Stromal cell of bone marrow (primary cell): ENCODE measurements at places on chromosomes 12 and 14.

- no peak for DNase-seq
These were observed 170.9 kb downstream of the SEC23A start for GRCh38 chr14:38931969-38932652.

DNA sequence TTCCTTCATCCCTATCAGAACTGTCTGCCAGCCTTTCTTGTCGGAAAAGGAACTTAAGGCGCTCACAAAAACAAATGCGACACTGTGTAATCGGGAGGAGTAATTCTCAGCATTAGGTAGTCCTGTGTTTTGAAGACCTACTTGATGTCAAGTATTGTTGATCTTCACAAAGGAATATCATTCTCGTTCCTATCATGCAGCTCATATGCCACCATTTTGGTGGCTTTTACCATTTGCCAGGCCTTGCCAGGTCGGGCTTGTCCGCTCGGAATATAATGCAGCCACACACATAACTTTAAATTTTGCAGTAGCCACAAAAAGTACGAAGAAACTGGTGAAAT, 903 bp upstream of the PPP4R3A start:
- DNase-seq: no peak

DNA sequence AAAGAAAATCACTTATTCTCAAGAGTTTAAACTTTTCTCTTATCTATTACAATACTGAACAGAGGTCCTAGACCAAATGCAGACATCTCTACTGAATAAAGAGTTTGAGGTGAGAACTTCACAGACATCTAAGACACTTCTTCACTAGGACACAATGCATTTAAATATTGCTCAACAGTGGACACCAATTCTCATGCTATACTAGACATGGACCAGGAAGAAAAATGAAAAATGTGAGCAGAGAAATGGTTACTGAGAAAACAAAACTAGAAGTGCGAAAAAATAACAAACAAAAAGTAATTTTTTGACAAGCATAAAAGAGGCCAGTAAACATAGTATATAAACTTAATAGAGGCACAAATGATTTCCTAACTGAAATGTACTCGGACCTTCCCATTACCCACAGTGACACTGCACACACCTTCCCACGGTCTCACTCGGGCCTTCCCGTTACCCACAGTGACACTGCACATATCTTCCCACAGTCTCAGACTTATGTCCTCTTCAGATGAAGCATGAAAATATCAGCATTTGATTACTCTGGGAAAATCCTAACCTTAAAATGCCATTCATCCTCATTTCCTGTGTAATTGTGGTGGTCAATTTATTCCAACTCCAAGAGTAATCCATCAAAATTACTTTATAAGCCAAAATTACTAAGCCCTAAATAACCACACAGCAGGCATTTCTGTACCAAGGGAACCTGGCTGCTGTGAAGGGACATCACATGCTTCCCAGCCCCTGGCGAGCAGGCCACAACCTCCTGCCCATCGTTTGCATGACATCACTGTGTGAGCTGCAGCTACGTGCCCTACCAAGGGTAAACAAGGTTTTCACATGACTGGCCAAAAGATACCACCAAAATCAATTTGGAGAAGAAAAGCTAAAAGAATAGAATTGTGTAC, 6.4 kb downstream of the SLC15A4 start:
- peak; percentile 56 for DNase-seq

GRCh38 chr14:25411781-25412757, 362.1 kb upstream of the STXBP6 start:
- no peak for DNase-seq

DNA sequence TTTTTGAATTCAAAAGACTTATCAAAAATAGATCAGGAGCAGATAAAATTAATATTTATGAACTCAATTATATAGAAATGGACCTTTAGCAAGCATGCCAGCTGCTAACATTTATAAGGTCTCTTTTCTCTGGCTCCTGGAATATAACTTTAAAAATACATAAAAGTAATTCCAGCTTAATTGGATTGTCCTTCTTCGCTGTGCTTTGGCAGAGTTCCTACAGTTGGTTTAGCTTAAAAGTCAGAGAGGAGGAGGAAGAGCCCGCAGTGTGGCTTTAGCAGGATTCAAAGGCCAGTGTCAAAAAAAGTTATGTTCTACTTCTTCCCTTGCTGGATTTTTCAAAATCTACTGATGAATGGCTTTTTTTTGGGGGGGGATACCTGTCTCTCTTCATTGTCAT, 1484.9 kb upstream of the TMEM132C start:
- no peak for DNase-seq

DNA sequence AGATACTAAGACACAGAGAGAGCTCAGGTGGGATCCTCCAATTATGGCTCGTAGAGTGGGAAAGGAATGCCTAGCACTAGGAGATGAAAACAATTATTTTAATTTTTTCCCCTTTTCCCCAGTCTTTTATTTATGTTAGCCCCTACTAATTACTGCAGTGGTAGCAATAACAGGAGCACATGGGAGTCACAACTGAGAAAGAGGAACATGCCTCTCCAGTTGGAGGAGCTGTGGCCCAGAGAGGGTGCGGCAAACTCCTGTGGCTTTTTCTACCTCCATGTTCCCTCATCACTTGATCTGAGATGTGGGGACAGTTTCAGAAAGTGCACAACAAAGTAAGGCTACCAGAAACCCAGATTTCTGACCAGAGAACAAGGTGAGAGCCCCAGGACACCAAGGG, 25.9 kb upstream of the POC1B start:
- DNase-seq: no peak

- DNase-seq: no peak
These were observed 63.5 kb downstream of the RGS6 start for GRCh38 chr14:71995741-71996140.

DNA sequence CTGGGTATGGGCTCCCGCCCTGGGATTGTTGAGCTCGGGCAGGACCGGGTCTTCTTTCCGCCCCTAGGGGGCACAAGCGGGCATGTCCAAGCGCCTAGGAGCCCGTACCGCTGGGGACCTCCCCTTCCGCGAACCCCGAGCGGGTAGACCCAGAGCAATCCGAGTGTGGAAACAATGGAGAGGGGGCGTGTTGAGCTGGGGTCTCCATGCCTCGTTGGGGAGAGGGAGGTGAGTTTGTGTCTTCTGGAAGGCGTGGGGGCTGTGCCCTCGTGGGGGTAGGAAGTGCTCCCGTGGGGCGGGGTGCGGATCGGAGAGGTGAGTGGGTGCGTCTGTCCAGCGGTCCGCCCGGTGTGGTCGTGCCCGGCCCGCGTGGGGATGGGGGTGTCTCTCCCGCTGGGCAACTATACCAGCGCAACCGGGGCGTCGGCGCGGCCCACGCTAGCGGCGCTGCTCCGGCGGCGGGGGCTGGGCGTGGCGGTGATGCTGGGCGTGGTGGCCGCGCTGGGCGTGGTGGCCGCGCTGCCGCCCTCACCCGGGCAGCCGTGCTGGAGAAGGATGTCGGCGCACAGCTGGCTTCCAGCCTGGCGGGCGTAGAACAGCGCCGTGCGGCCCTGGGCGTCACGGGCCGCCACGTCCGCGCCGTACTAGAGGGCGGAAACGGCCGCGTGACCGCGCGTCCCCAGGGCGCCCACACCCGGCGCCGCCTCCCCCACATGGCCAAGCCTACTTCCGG, 12.2 kb downstream of the AGAP2 start:
- peak; percentile 61 for DNase-seq

- no peak for DNase-seq
These were observed 48.3 kb upstream of the ACTN1 start for GRCh38 chr14:69027242-69027913.

DNA sequence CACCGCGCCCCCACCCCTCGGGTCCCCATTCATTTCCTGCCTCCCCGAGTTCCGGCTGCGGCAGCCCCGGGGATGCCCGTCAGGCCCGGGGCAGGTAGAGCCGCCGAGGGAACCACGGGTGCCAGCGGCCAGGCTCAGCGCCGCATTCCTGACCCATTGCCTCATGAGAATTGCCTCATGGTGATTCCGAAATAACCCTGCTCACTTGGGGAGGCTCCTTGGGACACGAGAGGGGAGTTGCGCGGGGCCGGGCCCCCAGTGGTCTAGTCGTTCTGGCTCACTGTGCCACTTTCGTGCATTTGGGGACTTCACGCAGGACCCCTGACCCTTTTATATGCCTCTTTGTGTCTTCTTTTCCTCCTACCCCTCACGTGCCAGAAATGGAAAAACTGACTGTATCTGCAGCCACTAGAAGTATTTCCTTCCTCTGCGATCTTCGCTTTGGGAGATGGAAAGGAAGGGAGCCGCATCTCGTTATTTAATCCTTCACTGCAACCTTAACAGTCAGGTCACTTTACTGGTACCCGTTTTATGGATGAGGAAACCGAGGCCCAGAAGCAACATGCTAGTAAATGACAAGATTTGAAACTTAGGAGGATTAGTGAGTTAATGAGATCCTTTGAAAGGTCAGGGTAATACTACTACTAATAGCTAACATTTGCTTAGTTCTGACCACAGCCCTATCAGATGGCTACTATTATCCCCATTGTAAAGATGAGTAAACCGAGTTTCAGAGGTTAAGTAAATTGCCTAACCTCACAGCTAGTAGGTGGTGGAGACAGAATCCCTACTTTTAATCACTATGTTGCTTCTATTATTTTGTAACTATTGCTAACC, 768 bp downstream of the PTPN11 start:
- DNase-seq: peak; percentile 57

- no peak for DNase-seq
These were observed 46.9 kb upstream of the KRR1 start for GRCh38 chr12:75558287-75558686.

GRCh38 chr12:124451016-124451415, 116.4 kb downstream of the NCOR2 start:
- no peak for DNase-seq

DNA sequence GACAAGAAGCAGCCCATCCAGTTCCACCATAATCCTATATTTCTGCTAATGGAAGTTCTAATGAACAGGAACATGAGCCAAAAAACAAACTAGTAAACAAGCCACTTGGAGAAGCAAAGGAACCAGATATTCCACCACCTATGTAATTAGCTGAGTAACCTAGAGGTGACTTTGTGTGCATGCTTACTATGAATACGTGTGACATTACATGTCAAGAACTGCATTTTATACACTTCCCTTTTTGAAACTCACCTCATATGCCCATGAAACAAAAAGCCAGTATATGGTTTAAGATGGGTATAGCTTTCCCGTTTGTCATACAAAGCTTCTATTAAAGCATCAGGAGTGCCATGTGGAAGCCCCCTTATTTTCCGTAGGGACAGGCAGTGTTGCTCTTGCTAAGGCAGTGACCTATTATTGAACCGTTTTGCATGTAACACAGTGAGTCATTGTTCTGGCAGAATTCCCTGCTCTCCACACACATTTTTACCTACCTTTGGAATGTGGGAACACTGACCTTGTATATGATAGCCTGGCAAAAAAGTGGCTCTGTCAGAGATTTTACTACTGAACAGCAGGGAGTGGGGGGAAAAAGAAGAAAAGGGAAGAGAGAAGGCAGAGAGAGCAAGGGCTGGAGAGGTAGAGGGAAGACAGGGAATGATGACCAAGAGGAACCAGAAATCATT, 34.8 kb upstream of the FRMD6 start:
- DNase-seq: peak; percentile 66

DNA sequence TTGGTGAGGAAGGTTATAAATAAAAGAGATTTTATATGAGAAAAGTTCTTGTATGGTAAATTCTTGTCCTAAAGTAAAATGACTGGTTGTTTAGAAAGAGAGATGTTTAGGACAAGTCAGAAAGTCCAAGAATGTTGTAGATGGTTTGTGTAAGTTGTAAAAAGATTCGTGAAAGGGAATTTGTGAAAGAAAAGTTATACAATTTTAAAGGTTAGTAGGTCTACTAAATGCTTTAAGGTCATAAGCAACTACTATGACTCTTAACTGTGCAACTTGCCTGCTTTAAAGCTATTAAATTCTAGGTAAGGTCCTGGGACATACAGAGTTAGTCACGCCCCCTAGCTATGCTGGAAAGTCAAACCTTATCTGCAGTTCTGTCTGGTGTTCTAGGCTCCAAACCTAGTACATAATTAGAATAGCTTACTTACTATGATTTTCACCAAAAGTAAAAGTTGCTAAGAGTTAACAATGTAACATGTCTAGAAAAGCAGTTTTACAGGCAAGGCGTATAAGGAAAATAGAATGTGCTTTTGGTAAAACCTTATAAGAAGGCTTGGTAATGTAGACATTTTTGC, 11.2 kb upstream of the DHRS2 start:
- DNase-seq: no peak

DNA sequence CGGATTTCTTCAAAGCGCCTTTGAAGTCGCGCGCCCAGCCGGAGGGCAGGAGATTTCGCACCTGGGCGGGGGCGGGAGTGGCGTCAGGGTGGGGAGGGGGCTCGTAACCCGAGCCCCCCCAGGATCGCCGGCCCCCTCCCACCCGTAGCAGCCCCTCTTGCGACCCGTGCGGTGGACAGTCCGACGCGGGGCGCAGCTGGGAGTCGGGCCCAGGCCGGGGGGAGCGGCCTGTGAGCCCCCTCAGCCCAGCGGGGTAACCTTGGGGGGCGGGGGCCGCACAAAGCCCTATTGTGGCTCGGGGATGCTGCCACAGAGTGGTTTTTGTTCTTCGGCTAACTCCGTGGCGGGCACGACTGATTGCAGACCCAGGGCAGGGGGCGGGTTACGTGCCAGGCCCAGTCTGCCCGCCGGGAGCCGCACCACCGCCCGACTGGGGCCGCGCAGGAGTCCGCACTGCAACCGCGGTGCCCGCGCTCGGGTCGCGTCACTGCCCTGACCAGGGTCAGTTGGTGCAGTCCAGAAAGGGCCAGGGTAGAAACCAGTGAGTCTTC, 4.2 kb upstream of the AAAS start:
- DNase-seq: no peak

- no peak for DNase-seq
These were observed 14.8 kb upstream of the SLC4A8 start for GRCh38 chr12:51409846-51410245.

DNA sequence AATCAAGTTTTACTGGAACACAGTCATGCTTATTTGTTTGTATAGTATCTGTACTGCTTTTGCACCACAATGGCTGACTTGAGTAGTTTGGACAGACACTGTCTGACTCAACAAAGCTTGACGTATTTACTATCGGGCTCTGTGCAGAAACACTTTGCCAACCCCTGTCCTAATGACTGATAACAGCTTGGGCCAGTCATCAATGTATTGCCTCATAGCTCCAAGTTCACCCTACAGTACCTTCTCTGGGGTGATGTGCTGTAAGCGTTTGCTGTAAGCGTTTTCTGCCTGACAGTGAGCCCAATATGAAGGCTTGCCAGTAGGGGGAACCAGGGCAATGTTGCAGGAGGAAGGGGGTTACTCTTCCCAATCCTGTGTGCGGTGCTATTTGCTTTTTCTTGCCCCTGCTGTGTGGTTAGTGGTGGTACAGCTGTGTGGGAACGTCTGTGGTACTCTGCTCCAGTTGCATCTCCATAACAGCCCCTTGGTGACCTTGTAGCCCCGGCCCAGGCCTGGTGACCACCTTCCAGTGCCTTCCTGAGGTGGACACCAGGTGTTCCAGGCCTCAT, 5.4 kb upstream of the CCDC177 start:
- peak; percentile 78 for DNase-seq

GRCh38 chr14:66606826-66607225, 98.9 kb downstream of the GPHN start:
- no peak for DNase-seq

GRCh38 chr12:132329036-132329719, at the start of gene GALNT9:
TSS of gene GALNT9 (minus strand) at chr12:132329589. CDS start at chr12:132329203, 386 bp downstream.
- DNase-seq: no peak
